ENCODE measurements at places on chromosomes 2 and 18. TPM values are rescaled to one million over a fixed set of nuclear protein-coding genes. Genes with fewer than 3 reads are reported as not detected.
A peak's percentile ranks its signal among the peaks of the same experiment; 100 is the strongest.

DNA sequence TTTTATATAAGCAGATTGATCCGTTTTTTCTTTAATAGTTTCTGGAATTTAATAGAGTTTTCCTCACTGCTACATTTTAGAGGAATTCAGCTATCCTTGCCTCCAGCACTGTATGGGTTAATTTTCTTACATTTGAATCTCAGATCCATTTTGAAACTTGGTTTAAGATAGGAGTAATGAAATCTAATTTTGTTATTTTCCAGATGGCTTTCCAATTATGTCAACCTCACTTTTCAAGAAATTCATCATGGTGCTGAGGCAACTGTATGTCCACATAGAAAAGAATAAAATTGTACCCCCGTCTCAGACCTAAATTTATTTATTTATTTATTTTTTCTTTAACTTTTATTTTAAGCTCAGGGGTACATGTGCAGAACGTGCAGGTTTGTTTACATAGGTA is 105.1 kb downstream of the EPB41L5 start:
- no peaks in the 10 kb centered on the region for H3K4me1 ChIP-seq
- no peaks in the 10 kb centered on the region for H3K27me3 ChIP-seq
- DNase-seq = no peak
- no peak overlapping the region for H3K4me3 ChIP-seq
- H3K27ac ChIP-seq = no peak overlapping the region

- no peak overlapping the region for H3K4me3 ChIP-seq
- H3K36me3 ChIP-seq = no peaks in the 10 kb centered on the region
- H3K4me1 ChIP-seq = peaks cover 9% of the 10 kb centered on the region
- DNase-seq = no peak
- H3K27ac ChIP-seq = no peak overlapping the region
Measured at GRCh38 chr18:3669376-3669775, 219.4 kb downstream of the TGIF1 start.

DNA sequence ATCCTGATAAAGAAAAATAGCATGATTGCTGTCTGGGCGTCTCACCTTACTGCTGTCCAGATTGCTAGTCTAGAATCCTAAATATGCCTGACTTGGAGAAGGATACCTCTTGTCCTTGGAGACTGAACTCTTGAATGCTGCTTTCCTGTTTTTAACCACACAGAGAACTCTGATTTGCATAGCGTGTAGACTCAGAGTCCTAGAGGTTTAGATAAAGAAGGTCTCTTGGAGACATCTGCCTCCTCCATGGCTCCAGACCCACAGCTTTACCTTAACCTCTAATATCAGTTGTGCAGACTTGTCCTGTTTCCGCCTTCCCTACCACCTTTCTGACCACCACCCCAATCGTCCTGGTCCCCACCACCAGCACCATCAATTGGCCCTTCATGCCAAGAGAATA is 292.6 kb upstream of the CYRIA start:
- no peaks in the 10 kb centered on the region for H3K27me3 ChIP-seq
- H3K27ac ChIP-seq = no peak overlapping the region
- no peaks in the 10 kb centered on the region for H3K4me1 ChIP-seq
- no peaks in the 10 kb centered on the region for H3K36me3 ChIP-seq
- H3K4me3 ChIP-seq = no peak overlapping the region

- peaks cover 33% of the 10 kb centered on the region for H3K4me1 ChIP-seq
- H3K4me3 ChIP-seq = peak overlapping the region; percentile 54
- peak overlapping the region; percentile 97 for H3K27ac ChIP-seq
Measured at GRCh38 chr2:226836548-226836885, 663 bp downstream of the RHBDD1 start.

DNA sequence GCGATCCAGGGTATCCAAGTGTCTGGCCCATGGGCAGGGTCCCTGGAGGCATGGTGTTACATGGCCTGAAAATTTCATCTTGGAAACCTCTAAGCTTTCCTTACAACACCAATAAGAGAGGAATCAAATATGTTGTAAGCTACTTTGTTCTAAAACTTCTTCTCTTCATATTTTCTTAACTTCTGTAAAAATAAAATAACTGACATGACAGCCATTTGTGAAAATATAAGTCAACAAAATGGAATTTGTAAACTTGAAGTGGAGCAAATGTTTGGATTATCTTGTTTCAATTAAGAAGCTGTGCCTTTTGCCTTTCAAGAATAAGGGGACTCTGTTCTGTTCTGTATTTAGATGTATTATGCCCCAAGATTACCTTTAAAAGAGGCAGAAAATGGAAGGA is 319.7 kb downstream of the LPIN1 start:
- H3K4me1 ChIP-seq = no peaks in the 10 kb centered on the region
- H3K27me3 ChIP-seq = no peaks in the 10 kb centered on the region
- no peak for DNase-seq
- no peak overlapping the region for H3K4me3 ChIP-seq
- no peaks in the 10 kb centered on the region for H3K36me3 ChIP-seq
- no peak overlapping the region for H3K27ac ChIP-seq

DNA sequence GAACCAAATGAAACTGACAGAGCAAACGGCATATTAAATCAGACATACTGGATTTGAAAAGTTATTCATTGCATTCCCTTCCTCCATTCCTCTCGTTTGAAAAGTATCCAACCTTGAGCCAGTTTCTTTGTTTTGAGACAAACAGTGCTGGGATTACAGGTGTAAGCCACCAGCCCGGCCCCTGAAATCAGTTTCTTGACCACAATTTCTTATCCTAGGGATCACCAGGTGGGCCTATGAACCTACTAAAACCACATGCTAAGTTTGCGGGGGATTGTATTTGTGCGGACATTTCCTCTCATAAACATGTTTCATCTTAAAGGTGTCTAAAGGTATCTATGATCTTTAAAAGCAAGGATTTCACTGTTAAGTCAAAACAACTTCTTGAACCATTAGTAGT is 11.6 kb downstream of the PTPN2 start:
- DNase-seq = no peak
- peaks cover 4% of the 10 kb centered on the region for H3K4me1 ChIP-seq
- H3K36me3 ChIP-seq = no peaks in the 10 kb centered on the region
- H3K27ac ChIP-seq = peak overlapping the region; percentile 36
- H3K27me3 ChIP-seq = no peaks in the 10 kb centered on the region
- no peak overlapping the region for H3K4me3 ChIP-seq

- H3K4me1 ChIP-seq = no peaks in the 10 kb centered on the region
- H3K27me3 ChIP-seq = no peaks in the 10 kb centered on the region
- H3K4me3 ChIP-seq = no peak overlapping the region
- no peaks in the 10 kb centered on the region for H3K36me3 ChIP-seq
- no peak for DNase-seq
- H3K27ac ChIP-seq = no peak overlapping the region
Measured at GRCh38 chr18:7482342-7482741, 84.8 kb upstream of the PTPRM start.

- H3K27ac ChIP-seq = no peak overlapping the region
- no peaks in the 10 kb centered on the region for H3K27me3 ChIP-seq
- H3K36me3 ChIP-seq = no peaks in the 10 kb centered on the region
- DNase-seq = no peak
- no peak overlapping the region for H3K4me3 ChIP-seq
Measured at GRCh38 chr2:207291625-207292252, 126.0 kb upstream of the KLF7 start.

DNA sequence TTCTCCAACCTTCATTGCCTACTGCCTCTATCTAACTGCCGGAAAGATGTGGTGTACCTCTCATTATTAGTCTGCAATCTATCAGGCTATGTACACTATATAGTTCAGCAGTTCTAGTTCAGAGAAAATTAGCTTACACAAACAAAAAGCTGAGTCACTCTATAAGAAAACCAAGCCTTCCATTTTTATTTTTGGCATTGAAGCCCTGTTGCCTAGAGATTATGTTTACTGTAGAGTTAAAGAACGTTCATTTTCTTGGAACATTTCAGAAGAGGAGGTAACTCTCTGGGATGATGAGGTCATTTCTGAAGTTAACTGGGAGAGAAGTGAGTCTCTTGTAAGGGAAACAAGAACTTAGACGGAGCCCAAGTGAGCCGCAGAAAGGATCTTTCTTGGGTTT is 133.5 kb downstream of the FAM124B start:
- DNase-seq = peak; percentile 6
- no peaks in the 10 kb centered on the region for H3K27me3 ChIP-seq
- no peak overlapping the region for H3K27ac ChIP-seq
- H3K4me1 ChIP-seq = no peaks in the 10 kb centered on the region
- H3K36me3 ChIP-seq = no peaks in the 10 kb centered on the region

- no peaks in the 10 kb centered on the region for H3K4me1 ChIP-seq
- no peaks in the 10 kb centered on the region for H3K36me3 ChIP-seq
- DNase-seq = no peak
- no peaks in the 10 kb centered on the region for H3K27me3 ChIP-seq
- H3K27ac ChIP-seq = no peak overlapping the region
Measured at GRCh38 chr18:45686891-45687611, 36.9 kb upstream of the SLC14A1 start.

GRCh38 chr2:215435280-215435869 is 493 bp downstream of the FN1 start:
- peak; percentile 28 for DNase-seq
- no peak overlapping the region for H3K4me3 ChIP-seq
- H3K27me3 ChIP-seq = no peaks in the 10 kb centered on the region
- no peak overlapping the region for H3K27ac ChIP-seq

DNA sequence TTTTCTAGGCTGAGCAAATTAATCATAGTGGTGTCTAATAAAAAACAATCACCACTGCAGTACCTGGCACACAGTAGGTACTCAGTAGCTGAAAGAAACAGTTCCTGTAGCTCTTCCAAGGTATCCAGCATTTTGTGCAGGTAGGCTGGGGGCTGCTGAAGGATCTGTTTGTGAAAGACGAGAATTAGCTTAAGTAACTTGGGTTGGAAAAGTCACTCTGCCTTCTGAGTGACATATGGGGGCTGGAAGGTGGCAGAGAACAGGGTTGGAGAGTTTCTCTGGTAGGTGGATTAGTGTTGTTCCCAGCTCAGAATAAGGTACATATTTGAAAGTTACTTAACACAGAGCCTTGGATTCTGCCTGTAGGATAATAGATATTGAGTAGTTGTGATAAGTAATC is 72.8 kb downstream of the FMNL2 start:
- H3K4me3 ChIP-seq = no peak overlapping the region
- peak overlapping the region; percentile 38 for H3K27ac ChIP-seq
- no peak for DNase-seq
- peaks cover 78% of the 10 kb centered on the region for H3K4me1 ChIP-seq

GRCh38 chr2:173016451-173016850 is 59.2 kb upstream of the MAP3K20 start:
- no peaks in the 10 kb centered on the region for H3K36me3 ChIP-seq
- no peak overlapping the region for H3K27ac ChIP-seq
- H3K4me3 ChIP-seq = no peak overlapping the region
- no peaks in the 10 kb centered on the region for H3K27me3 ChIP-seq
- DNase-seq = no peak

DNA sequence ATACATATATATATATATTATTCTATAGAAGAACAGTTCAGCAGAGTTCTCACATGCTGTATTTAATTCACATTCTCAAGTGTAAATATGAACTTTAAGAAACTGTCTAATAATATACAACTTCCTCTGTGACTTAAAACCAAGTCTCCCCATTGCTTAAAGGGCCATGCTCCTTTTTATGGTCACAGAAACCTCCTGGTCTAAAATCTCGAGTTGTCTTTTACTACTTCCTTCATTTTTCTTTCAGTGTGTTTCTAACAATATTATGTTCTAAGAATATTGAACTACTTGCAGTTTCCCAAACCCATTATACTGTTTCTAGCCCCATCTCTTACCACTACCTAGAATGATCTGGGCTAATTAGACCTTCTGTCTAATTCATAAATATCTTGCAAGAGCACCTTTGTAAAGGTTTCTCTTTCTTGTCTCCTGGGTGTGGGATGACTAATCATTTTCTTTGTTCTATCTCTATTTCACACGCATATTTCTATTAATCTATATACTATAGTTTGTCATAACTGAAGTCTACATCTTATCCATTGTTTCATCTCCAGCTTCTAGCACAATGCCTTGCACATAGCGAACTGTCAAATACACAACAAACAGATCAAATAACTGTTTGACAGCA is 48.8 kb downstream of the ERBB4 start:
- no peak for DNase-seq
- H3K4me1 ChIP-seq = no peaks in the 10 kb centered on the region
- H3K27ac ChIP-seq = no peak overlapping the region
- H3K27me3 ChIP-seq = no peaks in the 10 kb centered on the region
- H3K36me3 ChIP-seq = no peaks in the 10 kb centered on the region
- no peak overlapping the region for H3K4me3 ChIP-seq

DNA sequence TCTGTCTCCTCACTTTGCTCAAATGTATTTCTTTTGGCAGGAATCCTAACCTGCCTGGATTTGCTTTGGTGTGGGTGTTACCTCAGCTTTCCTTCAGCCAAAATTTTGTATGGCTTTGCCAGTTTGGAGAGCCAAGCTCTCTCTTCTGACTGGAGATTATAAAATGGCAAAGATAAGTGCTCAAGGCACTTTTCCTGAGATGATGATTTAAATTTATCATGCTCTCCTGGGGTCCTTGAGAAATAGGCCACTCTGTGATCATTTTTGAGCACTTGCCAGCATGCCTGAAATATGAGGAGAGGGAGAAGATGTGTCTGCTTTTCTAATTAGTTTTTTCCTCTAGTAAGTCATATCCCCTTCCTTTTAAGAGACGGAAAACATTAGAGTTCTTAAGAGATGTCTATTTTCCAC is 683.0 kb downstream of the SLC4A3 start:
- H3K27me3 ChIP-seq = no peaks in the 10 kb centered on the region
- H3K27ac ChIP-seq = no peak overlapping the region
- H3K36me3 ChIP-seq = no peaks in the 10 kb centered on the region
- no peak overlapping the region for H3K4me3 ChIP-seq
- H3K4me1 ChIP-seq = no peaks in the 10 kb centered on the region

CRYGD gene
- total RNA-seq = not detected

DNA sequence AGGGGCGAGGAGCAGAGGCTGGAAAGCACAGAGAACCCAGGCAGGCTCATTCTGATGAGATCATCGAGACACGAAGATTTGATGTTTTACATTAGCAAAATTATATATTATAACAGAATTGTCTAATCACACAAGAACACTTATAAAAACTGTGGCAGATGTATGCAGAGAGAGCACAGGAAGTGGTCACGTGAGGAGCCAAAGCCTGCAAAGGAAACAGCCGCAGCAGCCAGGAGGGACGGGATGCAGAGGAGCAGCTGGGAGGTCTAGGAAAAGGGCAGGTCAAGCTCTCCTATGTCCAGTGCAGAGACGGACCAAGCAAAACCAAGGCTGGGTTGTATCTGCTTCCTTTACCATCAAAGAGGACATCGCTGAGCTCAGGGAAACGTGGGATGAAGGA is 355.1 kb upstream of the MYT1L start:
- no peaks in the 10 kb centered on the region for H3K4me1 ChIP-seq
- H3K27ac ChIP-seq = no peak overlapping the region
- DNase-seq = no peak
- H3K4me3 ChIP-seq = no peak overlapping the region
- H3K27me3 ChIP-seq = no peaks in the 10 kb centered on the region

DNA sequence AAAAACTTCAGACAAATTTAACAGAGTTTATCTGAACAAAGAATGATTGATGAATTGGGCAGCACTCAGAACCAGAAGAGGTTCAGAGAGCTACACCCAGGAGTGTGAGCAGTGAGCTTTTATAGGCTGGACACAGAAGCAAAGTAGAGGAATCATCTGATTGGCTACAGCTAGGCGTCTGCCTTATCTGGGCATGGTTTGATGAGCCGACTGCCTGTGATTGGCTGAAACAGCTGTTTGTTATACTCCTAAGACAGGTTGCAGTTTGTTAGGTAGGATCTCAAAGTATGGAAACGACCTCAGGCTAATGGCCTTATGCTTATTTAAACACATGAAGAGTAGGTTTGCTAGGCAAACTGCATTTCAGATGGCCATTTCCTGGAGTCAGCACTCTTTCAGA is 188.9 kb downstream of the MYO1B start:
- H3K4me3 ChIP-seq = no peak overlapping the region
- no peak for DNase-seq
- no peak overlapping the region for H3K27ac ChIP-seq
- no peaks in the 10 kb centered on the region for H3K4me1 ChIP-seq
